Lower lobe of right lung (tissue), 2 donors: ENCODE measurements at places on chromosomes 7 and 10. TPM values are rescaled to one million over a fixed set of nuclear protein-coding genes. Genes with fewer than 3 reads are reported as not detected.

- DNase-seq, result no peak
Observed at GRCh38 chr7:89809291-89809690, 345.0 kb upstream of the STEAP1 start.

The LRRC4 gene
- 12.8 TPM for total RNA-seq

The CDH23 gene
- total RNA-seq, result 9.4 TPM

DNA sequence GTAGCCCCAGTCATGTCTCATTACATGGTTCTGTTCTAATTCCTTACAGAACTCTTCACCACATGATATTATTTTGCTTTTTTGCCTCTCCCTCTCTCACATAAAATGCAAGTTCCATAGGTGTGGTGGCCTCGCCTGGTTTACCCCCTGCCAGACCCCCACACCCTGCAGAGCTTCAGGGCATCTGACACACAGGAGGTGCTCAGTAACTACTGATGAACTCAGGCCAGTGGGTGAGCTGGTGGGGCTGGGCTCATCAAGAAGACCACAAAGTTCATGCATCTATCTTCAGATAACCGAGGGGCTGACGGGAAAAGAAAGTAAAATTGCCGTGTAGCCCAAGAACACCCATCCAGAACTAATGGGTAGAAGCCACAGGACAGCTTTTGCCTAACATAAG lies 253.1 kb downstream of the GRID1 start:
- no peak for DNase-seq

- DNase-seq, result no peak
Observed at GRCh38 chr7:158649279-158649678, 55.3 kb downstream of the NCAPG2 start.

- DNase-seq, result no peak
Observed at GRCh38 chr10:427761-428519, 261.5 kb downstream of the DIP2C start.

The BRAT1 gene
- 24.4 TPM for total RNA-seq
